Foreskin fibroblast (primary cell): ENCODE measurements at places on chromosomes 12 and 14.
A peak's percentile ranks its signal among the peaks of the same experiment; 100 is the strongest.

GRCh38 chr14:85156319-85156718 is 373.6 kb upstream of the FLRT2 start:
- no peak for DNase-seq

- no peak for DNase-seq
Observed at GRCh38 chr14:63322897-63323573, 4.3 kb upstream of the GPHB5 start.

DNA sequence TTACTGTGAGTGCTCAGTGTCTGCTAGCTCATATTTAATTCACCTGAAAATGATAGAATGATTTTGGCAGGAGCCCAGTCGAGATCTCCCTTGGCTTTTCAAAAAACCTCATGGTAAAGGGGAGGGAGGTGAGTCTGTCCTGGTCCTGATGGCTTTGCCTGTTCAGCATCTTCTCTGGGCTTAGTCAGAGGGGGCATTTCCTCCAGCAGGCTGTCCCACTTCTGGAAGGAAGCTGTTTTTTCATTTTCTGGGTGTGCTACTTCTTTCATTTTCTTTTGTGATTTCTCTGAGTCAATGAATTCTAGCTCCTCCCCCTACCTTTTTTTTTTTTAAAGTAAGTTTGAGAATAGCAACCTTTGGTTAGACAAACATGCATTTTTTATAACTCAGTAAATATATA is 58.8 kb downstream of the TMX1 start:
- no peak for DNase-seq

DNA sequence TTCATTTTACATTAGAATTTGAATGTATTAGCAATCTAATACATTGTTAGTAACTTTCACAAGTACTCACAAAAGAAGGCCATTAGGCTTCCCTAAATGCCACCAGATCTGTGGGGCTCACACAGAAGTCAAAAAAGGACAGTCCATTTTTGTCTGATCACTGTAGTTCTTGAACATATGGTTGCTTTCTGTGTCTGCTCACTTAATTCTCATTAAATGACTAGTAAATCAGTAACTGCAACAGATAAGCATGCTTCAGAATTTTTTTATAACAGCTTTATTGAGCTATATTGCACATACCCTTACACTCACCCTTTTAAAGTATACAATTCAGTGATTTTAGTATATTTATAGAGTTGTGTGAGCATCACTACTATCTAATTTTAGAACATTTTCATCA is 71.4 kb downstream of the DENND5B start:
- DNase-seq, result no peak

DNA sequence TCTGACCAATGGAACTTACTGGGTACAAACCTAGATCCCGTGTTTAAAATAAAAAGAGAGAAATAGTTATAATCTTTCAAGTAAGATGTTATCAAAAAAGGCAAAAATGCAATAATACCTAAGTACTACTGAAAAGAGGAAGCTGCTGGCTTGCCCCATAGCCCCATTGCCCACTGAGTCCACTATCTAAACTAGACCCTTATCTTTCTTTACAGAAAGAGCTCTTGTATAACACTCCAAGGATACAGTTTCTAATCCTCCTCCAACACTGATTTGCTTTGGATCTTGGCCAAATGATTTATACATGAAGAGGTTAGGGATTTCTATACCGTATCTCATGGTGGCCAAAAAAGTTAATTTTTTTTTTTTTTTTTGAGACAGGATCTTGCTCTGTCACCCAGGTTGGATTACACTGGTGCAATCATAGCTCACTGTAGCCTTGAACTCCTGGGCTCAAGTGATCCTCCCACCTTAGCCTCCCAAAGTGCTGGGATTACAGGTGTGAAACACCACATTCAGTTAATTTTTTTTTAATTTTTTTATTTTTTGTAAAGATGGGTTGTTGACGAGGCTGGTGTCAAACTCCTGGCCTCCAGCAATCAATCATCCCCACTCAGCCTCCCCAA is 2.6 kb downstream of the GXYLT1 start:
- no peak for DNase-seq

DNA sequence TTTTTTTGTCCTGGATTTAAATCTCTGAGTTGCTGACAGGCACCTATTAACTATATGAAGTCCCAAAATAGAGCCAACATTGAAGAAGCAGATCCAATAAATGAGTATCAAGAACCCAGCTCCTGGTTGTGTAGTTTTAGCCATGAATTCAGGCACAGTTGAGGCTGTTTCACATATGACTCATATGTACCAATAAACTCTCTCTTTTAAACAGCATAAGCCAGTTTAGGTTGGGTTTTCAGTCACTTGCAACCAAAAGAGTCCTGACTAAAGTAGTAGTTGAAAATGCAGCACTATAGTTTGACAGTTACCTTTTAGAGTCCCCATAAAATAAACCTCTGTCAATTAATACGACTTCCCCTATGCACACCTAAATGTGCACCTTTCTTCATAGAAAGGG is 389.9 kb downstream of the RPS29 start:
- no peak for DNase-seq

DNA sequence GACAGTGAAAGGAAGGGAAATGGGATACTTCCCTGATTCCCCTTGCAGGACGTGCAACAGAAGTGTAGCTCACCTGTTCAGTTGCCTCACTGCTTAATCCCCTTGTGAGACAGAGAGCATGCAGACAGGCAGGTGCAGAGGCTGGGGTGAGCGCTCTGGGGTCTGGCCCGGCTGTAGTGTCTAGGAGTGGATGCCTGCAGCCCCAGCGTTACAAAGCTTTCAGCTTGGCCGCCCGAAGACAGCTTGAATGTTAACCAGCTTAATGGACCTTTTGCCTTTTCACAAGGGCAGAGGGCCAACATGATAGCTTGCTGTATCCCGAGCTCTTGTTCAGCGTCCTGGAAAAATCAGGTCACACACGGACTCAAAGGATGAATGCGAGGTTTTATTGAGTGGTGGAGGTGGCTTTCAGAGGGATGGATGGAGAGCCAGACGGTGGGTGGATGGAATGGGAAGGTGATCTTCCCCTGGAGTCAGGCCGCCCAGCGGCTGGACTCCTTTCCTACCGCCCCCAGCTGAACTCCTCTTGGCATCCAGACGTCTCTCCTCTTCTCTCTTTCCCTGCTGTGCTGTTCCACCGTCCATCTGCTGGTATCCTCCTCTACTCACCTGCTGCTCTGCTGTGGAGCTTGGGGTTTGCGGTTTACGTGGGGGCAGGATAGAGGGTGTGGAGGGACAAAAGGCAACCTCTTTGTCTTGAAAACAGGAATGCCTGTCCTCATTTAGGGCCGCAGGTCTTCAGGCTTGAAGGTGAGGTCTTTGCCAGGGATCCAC is 86.2 kb upstream of the RESF1 start:
- DNase-seq, result no peak

GRCh38 chr14:105380756-105381155 is 17.6 kb upstream of the TEX22 start:
- no peak for DNase-seq

DNA sequence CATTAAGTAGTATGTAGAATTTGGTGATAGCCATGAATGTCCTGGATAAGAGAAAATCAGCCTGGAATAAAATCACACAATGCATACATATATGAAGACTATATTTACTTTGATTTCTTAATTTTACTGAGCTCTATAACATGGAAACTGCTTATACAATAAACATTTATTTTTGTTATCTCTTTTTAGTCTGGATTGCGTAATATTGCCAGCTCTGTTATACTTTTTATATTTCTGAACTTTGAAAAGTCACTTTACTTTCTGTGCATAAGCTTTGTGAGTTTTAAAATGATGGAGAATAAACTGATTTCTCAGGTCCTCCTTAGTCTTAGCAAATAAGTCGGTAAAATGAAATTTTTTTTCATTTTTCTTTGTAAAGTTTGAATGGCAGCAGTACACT is 19.2 kb upstream of the ABCD2 start:
- no peak for DNase-seq

DNA sequence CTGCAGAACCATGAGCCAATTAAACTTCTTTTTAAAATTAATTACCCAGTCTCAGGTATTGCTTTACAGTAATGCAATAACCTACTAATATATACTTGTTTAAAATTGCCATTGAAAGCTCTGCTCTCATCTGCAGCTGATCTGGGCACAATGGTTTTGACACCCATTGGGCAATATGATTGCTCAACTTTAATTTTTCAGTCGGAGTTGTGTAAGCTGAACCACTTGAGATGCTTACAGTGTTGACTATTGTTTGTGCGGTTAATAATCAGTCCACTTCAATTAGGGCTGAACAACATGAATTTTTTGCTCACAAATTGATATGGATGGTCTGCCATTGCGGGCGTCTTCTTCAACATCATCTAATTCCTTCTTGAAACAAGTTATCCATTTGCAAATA is 18.0 kb upstream of the OR4K5 start:
- no peak for DNase-seq

- no peak for DNase-seq
Observed at GRCh38 chr12:45458854-45459807, 243.2 kb downstream of the ANO6 start.

DNA sequence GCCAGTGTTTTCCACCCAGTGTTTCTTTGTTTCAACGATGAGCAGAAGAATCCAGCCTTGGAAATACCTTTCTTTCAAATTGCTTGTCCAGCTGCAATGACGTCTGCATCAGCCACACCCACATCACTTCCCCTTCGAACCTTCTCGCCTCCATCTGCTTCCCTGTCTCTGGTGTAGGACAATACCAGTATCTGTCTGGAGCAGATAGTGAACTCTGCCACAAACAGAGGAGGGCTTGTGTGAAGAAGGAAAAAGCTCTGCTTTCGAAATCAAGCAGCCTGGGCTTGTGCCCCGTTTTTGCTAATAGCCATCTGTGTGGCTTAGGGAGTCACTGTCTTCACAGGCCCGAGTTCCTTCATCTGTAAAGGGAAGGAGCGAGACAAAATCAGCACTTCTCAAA is 415.4 kb downstream of the ZFP36L1 start:
- DNase-seq, result peak; percentile 45

DNA sequence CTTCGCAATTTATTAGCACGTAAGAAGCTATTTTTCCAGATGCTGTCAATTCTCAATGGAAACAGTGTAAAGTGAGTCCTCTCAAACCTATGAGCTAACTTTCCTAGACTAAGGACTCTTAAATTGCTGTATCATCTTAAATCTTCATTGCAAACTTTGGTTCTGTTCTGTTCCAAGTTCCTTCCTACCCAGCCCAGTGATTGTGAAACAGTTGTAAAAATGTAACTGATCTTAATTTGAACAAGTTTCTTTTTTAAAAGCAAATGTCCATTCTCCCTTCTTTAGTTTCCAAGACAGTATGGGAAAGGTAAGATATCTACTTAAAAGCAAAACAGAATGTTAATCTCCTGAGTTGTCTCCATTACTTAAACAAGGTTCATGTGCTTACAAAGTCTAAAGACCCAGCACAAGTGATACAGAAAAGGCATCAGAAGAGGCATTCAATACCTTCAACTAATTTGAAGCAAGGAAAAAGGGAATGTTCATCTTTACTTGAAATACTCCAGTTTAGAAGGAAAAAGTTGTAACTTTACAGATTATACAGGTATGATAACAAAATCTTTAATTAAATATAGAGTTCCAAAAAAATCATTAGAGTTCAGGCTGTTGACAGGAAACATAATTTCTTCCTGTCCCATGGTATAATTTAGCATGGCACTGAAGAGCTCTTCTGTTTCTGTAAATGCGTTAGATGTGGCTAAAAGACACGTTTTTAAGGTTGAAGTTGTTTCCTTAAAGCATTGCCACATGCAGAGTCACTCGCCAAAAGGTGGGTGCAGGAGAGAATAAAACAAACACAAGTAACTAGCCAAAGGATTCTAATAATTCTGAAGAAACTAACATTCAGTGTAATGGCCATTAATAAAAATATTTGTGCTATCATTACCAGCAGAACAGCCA is 101.5 kb upstream of the USP15 start:
- no peak for DNase-seq

DNA sequence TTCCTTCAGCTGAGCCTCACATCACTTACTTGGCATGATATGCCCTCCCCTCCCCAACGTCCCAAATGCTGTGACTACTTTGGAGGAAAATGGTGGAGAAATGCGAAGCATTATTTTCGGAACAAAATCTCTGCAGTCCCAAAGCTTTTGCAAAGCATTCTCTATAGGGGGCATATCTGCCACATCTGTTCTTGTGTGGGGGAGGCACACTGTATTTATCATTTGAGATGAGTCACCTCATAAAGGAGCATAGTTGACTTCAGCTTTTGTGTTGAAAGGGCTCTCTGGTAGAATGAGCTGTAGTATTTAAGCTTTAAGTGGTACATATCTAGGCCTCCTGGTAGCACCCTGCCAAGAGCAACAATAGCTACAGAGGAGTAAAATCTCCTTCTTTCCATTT is 447.5 kb downstream of the ADAMTS20 start:
- DNase-seq, result peak; percentile 80

DNA sequence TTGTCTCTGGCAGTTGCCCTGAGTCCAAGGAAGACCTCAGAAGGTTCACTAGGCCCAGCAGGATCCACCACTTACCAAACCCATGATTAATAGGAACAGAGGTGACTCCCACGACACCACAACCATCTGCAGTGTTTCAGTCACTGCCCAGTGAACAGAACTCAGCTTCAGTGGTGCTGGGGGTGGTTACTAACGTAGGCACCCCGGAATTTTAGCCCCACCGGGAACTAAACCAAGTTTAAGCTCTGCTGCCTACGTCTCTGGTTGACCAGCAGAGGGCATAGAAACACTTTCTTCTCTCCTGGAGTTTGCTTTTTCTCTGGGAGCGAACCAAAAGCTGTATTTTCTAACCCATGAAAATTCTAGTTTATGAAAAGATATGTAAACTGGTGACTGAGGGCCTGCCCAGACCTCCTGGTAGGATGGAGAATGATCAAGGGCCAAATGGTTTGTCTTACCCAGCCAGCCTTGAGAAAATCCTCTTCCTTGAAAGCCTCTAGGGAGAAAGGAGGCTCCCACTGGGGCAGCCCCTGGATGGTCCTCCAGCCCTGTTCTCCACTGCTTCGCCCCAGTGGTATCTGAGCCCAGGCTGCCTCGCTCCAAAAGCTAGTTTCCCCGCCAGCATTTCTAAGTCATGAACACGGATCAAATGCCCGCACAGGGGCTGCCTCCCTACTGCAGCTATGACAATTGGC is 379.8 kb downstream of the DPF3 start:
- peak; percentile 77 for DNase-seq

DNA sequence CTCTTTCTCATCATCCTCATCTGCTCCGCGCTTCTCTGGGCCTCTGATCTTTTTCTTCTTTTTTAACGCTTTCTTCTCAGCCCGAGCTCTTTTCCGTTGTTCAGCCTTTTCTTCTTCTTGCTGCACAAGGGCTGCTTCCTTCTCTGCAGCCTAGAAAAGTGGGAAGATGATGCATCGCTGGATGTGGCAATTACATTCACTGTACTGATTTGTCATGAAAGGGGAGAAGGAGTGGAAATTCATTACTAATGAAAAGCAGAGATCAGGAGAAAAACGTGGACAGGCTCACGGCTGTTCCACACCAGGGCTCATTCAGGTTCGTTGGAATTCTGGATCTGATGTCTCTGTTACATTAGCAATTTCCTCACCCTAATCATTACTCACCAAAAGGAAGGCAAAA is 15.1 kb downstream of the FICD start:
- DNase-seq, result peak; percentile 50

GRCh38 chr12:118375348-118375747 is 1.0 kb upstream of the SUDS3 start:
- no peak for DNase-seq
